ENCODE measurements at places on chromosomes 11 and 22.

- no peak for DNase-seq
These were observed 28.1 kb downstream of the CYB5R2 start for GRCh38 chr11:7645206-7645605.

GRCh38 chr22:22158207-22158816 is 86.3 kb upstream of the VPREB1 start:
- DNase-seq, result no peak

DNA sequence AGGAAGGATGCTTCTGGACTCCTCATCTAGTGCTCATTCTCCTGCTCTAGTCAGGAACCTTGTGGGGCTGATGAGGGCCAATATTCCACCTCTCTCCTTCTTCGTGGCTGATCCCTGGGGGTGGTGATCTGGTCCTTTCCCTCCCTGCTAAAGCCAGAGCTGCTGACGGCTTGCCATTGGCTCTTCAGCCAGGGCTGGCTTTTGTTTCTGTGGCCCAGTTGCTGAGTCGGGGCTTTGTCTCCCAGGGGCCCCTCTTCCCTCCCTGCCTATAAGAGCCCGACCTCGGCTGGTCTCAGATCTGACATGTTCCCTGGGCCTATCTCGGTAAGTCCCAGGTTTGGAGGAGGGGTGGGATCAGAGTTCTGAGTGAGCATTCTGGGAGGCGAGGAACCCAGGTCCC is at the start of gene CRYBA4:
Gene CRYBA4, plus strand, starts transcription at position 301 of the 400 bp plus-strand sequence. CDS start 634 bp downstream, outside the sequence.
- DNase-seq, result no peak

- DNase-seq, result no peak
These were observed 4.1 kb upstream of the HBG2 start for GRCh38 chr11:5258543-5259262.

- no peak for DNase-seq
These were observed 3.7 kb downstream of the KCNK4 start for GRCh38 chr11:64294774-64295173.

DNA sequence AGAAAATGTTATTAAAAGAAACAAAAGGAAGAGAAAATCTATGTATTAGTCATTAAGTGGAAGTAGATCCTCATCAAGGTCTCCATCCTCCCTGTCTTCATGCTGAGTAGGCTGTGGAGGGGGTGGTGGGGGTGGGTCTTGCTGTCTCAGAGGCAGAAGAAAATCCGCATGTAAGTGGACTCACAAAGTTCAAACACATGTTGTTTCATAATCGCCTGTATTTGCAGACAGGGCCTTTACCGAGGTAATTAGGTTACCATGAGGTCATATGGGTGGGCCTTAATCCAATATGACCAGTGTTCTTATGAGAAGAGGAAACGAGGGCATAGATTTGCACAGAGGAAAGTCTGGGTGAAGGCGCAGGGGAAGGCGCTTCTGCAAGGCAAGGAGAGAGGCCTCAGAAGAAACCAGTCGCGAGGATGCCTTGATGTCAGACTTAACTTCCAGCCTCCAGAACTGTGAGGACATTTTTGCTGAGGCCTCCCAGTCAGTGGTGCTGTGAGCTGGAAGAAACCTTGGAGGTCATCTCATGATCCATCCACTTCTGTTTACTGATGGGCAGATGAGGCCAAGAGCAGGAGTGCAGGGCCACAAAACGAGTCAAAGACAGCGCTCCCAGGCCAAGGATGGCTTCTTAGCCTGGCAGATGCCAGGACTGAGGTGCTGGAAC is 49.3 kb upstream of the THY1 start:
- DNase-seq, result no peak

DNA sequence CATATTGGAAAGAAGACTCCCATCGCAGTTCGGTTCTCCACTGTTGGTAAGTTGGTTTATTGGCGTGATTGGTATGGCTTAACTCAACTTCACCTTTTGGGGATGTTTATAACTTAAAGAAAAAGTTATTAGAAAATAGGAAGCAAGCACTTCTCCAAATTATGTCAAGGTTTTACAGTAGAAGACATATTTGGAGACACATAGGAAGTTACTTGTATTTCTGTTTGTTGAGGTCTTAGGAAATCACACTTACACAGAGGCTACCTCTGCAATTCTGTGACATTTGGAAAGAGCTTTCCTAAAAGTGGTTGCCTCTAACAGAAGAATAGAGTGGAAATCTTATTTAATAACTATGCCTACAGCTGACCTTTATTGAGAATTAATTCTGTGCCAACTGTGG is 12.3 kb downstream of the CAT start:
- no peak for DNase-seq
